ENCODE measurements at places on chromosomes 6 and 20.

- DNase-seq = no peak
Observed at GRCh38 chr20:48682529-48683363, 145.1 kb downstream of the PREX1 start.

DNA sequence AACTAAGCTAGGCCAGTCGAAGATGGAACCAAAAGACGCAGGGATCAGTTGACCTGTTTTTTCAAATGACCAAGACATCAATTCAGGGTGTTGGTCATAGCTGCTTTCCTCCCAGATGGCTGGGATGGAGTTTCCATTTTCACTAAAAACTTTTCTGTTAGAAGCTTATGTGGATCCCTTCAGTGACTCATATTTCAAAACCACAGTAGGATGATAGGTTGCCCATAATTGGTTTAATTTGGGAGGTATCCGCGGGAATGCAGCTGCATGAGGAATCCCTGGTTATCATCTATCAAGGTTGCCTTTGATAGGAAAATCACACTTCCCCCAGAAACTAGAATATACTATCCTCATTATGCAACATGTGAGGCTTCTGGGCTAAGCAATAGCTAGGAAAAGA is 150.9 kb upstream of the MLIP start:
- DNase-seq = no peak

- DNase-seq = no peak
Observed at GRCh38 chr6:22146678-22146930, 150.2 kb downstream of the PRL start.

DNA sequence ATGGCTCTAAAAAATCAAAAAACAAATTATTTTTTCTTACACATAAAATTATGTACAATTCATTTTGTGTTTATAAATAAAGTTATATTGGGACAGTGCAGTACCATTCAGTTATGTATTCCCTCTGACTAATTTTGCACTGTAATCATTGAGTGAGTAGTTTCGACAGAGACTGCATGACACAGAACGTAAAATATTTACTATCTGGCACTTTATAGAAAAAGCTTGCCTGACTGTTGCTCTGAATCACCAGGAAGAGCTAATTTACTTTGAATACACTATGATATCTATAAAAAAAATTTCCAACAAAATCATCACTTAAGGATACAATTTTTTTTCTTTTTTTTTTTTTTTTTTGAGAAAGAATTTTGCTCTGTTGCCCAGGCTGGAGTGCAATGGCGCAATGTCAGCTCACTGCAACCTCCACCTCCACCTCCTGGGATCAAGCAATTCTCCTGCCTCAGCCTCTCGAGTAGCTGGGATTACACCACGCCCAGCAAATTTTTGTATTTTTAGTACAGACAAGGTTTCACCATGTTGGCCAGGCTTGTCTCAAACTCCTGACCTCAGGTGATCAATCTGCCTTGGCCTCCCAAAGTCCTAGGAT is 11.0 kb upstream of the KHDC1L start:
- DNase-seq = no peak

DNA sequence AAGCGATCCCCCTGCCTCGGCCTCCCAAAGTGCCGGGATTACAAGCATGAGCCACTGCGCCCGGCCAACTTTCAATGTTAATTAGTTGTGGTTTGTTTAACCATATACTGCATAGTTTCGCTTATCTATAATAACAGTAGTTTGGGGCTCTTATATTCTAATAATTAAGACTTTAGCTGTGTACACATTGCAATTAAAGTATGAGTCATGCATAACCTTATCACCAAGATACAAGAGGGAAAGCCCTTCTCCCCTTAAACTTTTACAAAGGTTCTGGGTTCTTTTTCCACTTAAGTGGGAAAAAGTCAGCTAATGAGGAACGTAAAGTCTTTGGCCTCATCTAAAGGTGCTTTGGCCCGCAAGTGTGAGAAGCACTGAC is 3.2 kb upstream of the MCCD1 start:
- DNase-seq = no peak
